ENCODE measurements at places on chromosomes 5 and 9. TPM values are rescaled to one million over a fixed set of nuclear protein-coding genes. Genes with fewer than 3 reads are reported as not detected.

The FOXI1 gene
- not detected for total RNA-seq

GRCh38 chr9:32399110-32399815 lies 14.8 kb downstream of the ACO1 start:
- no peak for DNase-seq

The LIFR gene
- total RNA-seq = 3.7 TPM

DNA sequence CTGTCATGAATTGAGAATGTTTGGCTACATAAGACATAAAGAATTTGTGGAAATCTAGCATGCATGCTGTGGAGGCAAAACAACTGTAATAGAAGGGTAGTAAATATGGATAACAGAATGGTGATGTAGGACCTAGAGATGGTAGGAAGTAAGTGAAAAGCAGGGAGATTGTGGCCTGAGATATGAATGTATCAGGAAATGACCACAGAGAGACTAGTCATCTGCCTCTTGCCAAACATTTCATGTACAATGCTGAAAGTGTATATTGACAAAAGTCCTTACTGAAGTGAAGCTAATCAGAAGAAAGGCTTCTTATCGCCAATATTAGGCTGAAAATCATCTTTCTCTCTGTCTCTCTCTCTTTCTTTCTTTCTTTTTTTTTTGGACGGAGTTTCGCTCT lies 873.1 kb upstream of the CTNND2 start:
- no peak for DNase-seq

The CCIN gene
- total RNA-seq = not detected

- peak; percentile 18 for DNase-seq
These were observed 99.4 kb downstream of the MTREX start for GRCh38 chr5:55407059-55407684.

DNA sequence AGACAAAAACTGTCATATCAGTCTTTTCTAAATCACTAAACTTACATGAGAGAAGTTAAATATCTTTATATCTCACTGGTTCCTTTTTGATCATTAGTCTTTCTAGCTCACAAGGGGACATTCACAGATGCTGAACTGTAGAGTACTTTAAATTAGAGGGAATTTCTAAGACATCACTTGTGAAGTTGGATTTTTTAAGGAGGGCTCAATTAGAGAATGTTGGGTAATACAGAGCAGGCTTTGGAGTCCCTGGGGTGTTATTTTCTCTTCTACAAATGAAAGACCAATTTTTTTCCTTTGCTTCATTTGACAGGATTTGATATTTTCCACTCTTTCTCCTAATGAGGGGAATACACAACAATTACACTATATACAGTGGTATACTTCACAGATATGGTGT lies 48.6 kb upstream of the SPDL1 start:
- DNase-seq = no peak

The CSF2 gene
- total RNA-seq = 0.29 TPM

GRCh38 chr9:93122721-93123221 lies 11.3 kb downstream of the NINJ1 start:
- DNase-seq = no peak

GRCh38 chr9:120736881-120737280 lies 22.6 kb upstream of the MEGF9 start:
- DNase-seq = no peak

- no peak for DNase-seq
These were observed 8.2 kb downstream of the NDUFA8 start for GRCh38 chr9:122151267-122151828.

The C5orf58 gene
- 2.4 TPM for total RNA-seq

DNA sequence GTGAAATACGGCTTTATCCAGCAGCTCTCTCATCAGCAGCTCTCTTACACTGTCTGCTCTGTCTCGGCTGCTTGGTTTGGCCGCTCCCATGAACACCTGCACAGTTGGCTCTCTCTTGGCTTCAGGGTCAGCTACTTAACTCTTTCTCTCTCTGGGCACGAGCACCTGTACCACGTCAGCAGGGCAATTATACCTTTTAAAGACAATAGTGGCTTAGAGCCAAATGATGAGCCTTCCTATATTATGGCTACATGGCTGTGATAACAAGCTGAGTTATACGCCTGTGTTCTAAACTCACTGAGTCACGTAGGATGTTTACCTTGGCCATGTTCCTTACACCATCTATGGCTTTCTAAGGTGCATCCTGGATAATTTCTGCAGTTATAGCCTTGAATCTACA lies 69.2 kb upstream of the CTNND2 start:
- DNase-seq = no peak

- DNase-seq = no peak
These were observed 73.9 kb upstream of the ANKH start for GRCh38 chr5:14945450-14945849.

DNA sequence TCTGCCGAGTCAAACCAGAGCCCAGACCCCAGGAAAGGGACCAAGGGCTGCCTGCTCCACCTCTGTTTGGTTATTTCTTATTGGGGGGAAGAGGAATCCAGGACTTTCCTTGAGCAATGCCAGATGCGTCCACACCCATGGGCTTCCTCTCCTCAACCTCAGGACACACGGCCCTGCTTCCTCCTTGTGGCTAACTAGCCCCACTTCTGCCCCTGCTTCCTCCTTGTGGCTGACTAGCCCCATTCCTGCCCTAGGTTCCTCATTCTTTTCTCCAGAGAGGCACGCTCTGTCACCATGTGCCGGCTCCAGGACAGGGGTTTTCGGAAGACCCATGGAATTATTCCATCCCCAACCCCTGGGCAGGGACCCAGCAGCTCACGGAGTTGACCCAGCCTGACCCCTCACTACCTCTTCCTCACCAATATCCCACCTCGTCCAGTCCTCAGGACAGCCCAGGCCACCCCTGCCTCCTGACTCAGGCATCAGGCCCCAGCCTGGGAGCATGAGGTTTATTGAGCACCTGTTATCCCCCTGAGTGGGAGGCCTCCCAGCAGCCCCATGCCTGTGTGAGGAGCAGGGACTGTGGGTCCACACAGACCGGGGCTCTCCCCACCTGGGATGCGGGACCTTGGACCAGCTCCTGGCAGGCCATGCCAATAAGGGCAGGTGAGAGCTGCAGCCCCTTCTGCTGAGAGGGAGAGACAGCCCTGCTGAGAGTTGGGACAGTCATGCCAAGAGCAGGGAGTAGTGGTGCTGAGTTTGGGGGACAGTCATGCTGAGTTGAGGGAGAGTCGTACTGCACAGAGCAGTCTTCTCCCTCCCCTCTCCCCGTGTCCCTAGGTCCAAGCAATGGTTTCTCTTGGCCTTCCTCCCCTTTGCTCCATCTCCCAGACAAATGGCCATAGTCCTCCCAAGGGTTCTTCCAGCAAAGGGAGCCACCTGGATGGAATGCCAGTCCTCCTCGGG lies 11.8 kb upstream of the FCN1 start:
- DNase-seq = no peak

DNA sequence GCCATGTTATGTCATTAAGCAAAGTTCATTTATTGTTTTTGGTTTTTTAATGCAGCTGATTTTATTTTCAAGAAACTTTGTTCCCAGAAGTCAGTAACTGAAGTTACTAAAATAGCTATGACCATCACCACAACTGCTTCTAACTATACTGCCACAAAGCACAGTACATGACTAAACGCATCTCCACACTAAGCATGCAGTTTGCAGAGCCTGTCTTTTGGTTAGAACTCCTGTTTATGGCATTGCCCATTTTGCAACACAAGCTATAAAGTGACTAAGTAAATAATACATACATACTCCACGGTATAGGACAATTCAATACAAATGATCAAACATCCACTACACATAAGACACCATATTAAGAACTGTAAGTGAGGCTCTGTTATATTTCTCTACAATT lies 109.7 kb downstream of the MLLT3 start:
- DNase-seq = no peak

The TAF11L14 gene
- total RNA-seq = not detected

The FASTKD3 gene
- 22.1 TPM for total RNA-seq

DNA sequence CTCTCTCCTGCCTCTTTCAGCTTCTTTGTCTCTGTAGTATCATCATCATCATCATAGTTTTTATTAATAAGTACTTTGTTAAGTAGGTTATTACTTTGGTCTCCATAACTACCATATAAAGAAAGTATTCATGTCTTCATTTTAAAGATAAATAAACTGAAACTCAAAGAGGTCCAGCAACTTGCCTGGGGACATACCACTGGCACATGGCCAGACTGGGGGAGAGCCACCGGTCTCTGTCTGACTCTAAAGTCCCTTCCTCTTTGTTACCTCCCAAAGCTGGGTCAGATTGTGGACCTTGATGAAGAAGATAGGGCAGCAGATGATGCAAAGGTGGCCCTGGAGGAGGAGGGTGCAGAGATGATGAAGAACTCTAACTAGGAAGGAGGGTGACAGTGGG lies 8.5 kb downstream of the CDX1 start:
- DNase-seq = no peak

GRCh38 chr5:29896646-29897045 lies 1296.8 kb upstream of the CDH6 start:
- DNase-seq = no peak

GRCh38 chr9:98391867-98392266 lies 136.4 kb upstream of the TBC1D2 start:
- DNase-seq = no peak

The IL3 gene
- total RNA-seq = not detected

The SLC31A2 gene
- total RNA-seq = 2.2 TPM

The STING1 gene
- 64.2 TPM for total RNA-seq

- no peak for DNase-seq
These were observed 179.1 kb downstream of the ADAMTS12 start for GRCh38 chr5:33712664-33713063.

DNA sequence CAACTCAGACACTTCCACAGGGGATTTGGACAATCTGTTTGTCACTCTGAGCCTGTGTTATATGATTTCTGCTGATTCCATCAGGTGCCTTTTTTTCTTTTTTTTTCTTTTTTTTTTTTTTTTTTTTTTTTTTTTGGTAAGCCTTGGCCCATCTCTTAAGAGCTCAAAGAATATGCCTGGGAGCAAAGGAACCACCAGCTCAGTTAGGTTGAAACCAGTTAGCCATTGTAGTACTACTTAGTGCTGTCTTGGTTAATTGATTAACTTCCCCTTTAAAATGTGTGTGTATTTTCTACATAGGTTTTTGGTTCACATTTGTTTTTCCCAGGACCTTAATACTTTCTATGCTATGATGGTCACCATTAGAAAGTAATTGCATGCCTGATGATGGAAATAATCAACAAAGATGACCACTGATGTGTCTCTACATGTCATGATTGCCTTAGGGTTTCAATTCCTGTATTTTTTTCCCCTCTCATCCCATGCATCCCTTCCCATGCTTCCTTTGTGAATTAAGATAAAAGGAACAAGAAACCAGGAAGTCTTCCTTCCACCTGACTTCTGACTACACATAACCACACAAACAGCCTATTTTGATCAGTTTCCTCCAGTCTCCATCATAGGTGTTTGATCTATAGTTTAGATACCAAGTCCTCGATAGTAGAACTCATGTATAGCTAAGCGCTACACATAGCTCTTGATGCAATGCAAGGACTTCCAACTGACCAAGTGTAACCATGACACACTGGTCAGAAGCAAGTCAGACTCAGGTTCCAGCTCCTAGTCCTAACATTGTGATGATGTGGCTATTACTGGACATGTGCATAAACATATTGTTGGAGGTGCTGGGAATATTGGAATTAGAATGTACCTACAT lies 306.1 kb downstream of the EFNA5 start:
- DNase-seq = no peak

- DNase-seq = no peak
These were observed 188.3 kb downstream of the OLFM1 start for GRCh38 chr9:135275571-135276289.

The IFNA21 gene
- not detected for total RNA-seq

DNA sequence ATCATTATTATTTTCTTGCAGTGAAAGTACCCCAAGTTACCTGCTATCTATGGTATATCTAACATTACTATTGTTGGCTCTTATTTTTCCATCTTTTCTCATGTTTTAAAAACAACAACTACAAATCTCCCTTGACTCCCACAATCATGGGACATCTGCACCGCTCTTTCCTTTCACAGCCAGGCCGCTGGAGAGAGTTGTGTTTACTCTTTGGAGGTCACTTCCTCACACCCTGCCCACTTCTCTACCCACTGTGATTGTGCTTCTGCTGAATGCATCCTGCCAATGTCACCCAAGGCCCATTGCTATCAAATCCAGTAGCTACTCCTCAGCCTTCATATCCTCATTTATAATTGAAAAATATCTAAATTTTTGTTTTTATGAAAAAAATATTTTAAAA lies 29.7 kb downstream of the SLC28A3 start:
- no peak for DNase-seq

DNA sequence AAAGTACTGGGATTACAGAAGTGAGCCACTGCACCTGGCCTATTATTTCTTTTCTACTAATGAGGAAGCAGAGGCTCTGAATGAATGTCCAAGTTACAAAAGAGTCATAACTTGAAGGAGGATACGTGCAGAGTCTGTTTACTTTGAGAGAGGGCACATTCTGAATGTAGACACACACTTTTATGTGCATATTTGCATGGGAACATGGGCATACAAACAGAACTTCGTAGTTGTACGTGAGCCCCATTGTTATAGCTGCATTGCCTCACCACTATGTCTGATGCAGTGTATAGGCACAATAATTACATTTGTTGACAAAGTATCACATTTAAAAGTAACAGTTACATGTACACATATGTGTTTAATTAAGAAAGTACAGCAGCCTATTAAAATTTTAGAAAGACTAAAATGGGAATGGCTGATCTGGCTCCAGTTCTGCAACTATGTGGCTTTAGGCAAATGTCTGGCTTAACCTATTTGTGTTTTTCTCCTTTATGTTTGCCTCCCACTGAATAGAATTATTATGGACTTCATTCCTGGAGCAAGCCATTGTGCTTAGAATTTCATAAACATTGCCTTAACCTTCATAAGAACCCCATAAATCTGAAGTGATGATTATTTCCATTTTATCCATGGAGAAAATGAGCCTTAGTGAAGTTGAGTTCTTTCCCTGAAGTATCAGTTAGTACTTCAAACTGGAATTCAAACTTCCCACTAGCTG lies 3.0 kb upstream of the DPYSL3 start:
- no peak for DNase-seq

GRCh38 chr9:16179566-16179965 lies 626.7 kb downstream of the CCDC171 start:
- DNase-seq = no peak

DNA sequence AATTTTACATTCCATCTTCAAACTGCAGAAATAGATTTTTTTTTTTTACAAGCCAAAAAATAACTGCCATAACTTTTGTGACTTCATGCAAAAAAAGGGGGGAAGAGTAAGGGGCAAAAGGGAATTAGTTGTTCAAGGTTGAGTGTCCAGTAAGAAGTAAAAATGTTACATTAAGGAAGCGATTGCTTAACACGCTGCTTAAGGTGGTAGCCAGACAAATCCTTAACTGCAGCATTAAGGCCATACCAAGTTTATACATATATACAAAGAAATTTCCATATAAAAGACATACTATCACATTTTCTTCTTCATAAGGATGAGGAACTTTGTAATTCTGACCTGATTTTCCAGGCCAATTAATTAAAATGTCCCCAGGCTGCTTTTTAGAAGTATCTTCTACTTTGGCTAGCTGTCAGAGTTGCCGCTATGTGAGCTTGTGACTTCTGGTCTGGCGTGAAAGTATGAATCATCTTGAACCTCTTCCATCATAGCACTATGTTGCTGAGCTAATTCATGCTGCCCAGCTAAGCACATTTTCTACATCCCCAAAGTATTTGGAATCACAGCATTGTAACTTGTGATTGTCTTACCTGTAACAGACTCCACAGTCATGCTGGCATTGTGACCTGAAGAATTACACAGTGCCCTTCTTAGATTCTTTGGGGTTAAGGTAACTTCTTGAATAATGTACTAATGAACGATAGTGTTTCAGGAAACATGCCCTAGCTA lies 40.0 kb downstream of the G3BP1 start:
- DNase-seq = no peak

The SPAG8 gene
- total RNA-seq = 0.36 TPM

The PCDHGB6 gene
- 0.11 TPM for total RNA-seq

- no peak for DNase-seq
These were observed 389.4 kb downstream of the TRIM36 start for GRCh38 chr5:114780290-114780689.
